A549 treated with Hydrocortisone at 1 μM for 4 hours (cell line): ENCODE measurements at places on chromosomes 3 and 15. TPM values are rescaled to one million over a fixed set of nuclear protein-coding genes. Genes with fewer than 3 reads are reported as not detected.

The CASR gene
- not detected in 5 replicates for total RNA-seq

The GOLGA6D gene
- total RNA-seq = 0.03 to 0.08 TPM in 2 of 5 replicates, not detected in the others

The CD86 gene
- 0.05 TPM in 1 of 5 replicates, not detected in the others for total RNA-seq

The BFSP2 gene
- not detected in 5 replicates for total RNA-seq

The SIDT1 gene
- 0.46 to 0.60 TPM (median 0.54 TPM) in 5 replicates for total RNA-seq

The EPHB1 gene
- 0.05 to 0.09 TPM (median 0.06 TPM) in 4 of 5 replicates, not detected in the other for total RNA-seq

The PLSCR5 gene
- not detected in 5 replicates for total RNA-seq

The RLBP1 gene
- 0.13 TPM in 1 of 5 replicates, not detected in the others for total RNA-seq

The GCNT3 gene
- 121 to 140 TPM (median 128 TPM) in 5 replicates for total RNA-seq
